HCT116 (cell line): ENCODE measurements at places on chromosomes 6 and 20. TPM values are rescaled to one million over a fixed set of nuclear protein-coding genes. Genes with fewer than 3 reads are reported as not detected.

PROKR2 gene
- not detected for total RNA-seq

PTCRA gene
- total RNA-seq, result not detected

HCRTR2 gene
- not detected for total RNA-seq

TBP gene
- 22.7 TPM for total RNA-seq

EYS gene
- total RNA-seq, result not detected

DNA sequence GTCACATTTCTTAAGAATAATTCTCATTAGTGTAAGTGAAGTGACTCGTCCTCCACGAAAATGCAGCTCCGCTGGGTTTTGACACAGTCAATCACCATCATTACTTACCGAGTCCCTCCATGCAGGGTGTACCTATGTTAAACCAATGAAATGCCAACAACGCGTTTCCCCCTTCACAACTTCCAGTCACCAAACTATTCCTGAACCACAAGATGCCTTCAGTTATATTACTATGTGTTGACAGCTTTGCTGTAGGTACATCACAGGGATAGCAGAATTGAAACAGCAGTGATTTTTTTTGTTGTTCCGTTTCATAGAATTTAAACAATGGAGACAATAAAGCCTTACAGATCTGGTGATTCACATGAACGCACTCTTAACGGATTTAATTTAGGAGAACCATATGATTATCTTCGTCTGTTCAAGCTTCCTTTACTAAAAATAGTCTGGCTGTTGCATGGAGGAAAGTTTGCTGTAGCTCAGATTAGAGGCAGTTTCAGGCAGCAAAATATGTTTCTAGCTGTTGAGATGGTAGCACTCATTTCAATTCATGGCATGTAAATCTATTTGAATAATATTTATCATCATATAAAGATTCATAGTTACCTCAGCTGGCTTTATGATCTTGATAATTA, 652.8 kb downstream of the PRKN start:
- DNase-seq, result no peak

DNA sequence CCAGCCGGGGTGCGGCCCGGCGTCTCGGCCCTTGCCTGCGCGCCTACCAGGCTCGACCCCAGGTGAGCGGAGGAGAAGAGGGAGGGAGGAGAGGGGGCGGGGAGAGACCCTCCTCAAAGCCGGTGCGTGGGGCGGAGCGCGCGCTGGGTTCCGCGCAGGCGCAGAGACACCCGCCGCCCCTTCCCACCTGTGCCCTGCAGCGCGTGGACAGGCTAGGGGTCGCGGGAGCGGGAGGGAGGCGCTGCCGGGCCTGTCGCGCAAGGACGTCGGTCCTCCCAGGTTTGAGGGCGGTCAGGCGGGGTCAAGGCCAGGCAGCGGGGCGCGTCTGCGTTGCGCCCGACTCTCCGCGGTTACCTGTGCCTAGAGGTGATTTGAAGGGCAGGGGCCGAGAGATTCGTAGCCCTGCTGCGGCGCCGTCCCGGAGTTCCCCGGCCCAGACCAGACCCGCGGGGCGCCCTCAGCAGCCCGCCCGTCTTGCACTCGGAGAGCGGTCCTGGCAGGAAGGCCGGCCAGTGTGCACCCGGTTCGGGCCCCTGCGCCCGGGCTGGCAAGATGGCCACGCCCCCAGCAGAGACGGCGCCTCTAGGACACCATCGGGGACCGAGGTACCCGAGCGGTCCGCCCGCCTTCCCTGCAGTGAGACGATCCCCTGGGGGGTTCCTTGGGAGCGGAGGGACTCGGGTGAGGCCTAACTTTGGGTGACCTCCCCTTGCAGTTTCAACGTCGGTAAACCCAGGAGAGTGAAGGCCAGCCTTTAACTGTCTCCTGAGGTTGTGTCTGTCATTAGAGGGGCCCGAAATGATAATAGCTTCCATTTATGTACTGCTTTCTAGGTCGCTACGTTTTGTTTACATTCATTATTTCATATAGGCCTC, 546 bp downstream of the C6orf136 start:
- DNase-seq, result peak; percentile 37

DNA sequence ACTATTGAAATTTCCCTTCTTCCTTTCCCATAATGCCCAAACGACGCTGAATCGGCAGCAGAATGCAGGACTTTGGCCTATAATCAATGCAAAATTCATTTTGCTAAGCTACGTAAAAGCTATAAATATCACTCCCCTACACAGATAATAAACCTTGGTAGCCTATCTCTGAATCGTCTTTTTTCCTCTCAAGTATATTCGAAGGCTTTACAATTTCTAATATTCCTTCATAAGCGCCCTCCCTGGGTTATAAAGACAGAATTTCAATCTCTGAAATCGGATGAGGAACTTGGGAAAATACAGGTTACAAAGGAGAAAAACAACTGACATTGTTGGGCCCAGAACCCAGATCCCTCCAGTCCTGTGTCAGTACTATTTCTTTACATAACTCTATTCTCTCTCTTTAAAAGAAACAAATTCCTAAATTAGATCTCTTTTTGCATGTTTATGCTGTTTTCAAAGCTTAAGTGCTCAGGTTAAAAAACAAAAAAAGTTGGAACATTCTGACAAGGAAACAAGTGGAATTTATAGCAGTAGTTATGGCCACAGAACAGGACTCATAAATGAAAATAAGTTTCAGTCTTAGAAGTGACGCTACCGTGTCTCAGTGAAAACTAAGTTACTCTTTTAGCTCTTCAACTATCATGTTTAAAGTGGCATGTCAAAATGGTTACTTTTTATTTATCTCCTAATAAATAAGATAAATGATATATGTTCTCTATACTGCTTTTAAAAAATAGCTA, 84.5 kb downstream of the SESN1 start:
- DNase-seq, result no peak

GRCh38 chr6:143243786-143244185, 183.1 kb downstream of the AIG1 start:
- no peak for DNase-seq

DNA sequence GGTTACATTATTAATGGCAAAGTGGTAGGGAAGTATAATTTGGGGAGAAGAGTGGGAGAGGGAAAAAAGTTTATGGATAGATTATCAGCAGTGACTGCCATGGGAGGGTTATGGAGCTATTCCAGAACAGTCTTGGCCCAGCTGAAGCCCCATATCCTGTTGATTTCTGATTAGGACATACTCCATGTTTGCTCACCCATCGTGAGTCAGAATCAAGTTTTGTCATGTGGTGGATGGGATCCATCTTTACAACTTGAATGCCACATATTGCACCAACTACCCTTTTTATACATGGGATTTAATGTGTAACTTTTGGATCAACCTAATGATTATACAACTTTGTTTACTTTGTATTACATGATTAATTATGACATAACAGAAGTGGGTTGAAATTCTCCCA, 217.0 kb downstream of the HAO1 start:
- no peak for DNase-seq

- DNase-seq, result no peak
Observed at GRCh38 chr6:123352279-123352678, 284.5 kb downstream of the TRDN start.

GRCh38 chr6:4346659-4347333, 211.4 kb upstream of the ECI2 start:
- DNase-seq, result no peak

- no peak for DNase-seq
Observed at GRCh38 chr6:149499066-149499465, 14.3 kb upstream of the ZC3H12D start.

- no peak for DNase-seq
Observed at GRCh38 chr6:1075444-1075843, 236.5 kb upstream of the FOXQ1 start.
